Activated CD8-positive, alpha-beta T cell treated with anti-CD3 and anti-CD28 coated beads, Interleukin-2, amount 10 ng/mL, durations not matched to agents 7 days and 5 days (primary cell): ENCODE measurements at places on chromosomes 5 and 9. TPM values are rescaled to one million over a fixed set of nuclear protein-coding genes. Genes with fewer than 3 reads are reported as not detected.

FGF10 gene
- total RNA-seq = not detected

TPPP gene
- not detected for total RNA-seq

- DNase-seq = peak; percentile 9
- no peaks in the 10 kb centered on the region for H3K27me3 ChIP-seq
- no peak overlapping the region for H3K4me3 ChIP-seq
- no peaks in the 10 kb centered on the region for H3K4me1 ChIP-seq
- peaks cover 4% of the 10 kb centered on the region for H3K36me3 ChIP-seq
Measured at GRCh38 chr9:93677641-93678136, 101.3 kb downstream of the PHF2 start.

DNA sequence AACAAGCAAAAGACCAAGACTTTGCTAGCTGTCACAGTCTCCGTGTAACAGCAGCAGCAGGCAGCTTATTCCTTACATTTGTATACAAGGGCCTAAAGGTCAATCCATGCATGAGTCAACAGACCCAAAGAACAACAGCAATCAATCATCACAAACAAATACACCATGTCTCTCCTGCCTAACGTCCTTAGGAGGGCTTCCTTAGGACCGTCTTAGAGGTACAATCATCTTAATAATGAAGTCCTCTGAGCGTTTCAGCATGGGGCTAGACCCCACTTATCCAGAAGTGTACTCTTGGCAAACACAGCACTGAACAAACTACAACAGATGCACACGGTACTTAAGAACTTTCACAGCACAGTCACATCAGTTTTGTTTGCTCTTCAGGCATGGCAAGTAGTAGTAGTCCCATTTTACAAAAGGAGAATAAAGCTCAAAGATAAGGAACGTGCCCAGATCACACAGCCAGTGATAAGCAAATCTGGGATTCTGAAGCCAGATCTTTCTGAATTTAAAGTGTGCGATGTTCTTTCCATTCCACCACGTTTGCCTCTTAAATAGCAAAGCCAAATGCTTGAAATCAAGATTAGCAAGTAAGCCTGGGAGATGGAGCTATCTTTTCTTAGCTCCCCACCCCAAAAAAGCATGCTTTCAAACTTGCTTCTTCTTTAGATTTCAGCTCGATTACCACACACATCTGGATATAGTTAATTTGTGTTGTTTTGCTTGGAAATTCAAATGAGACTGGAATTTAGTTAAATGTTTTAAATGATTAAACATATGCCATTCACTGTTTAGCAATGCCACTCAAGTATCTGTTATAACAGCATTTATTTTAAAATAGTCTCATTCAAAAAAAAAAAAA, 24.2 kb downstream of the PSMB7 start:
- H3K27me3 ChIP-seq = no peaks in the 10 kb centered on the region
- peaks cover 11% of the 10 kb centered on the region for H3K36me3 ChIP-seq
- no peak overlapping the region for H3K27ac ChIP-seq

PIK3R1 gene
- 65.0 TPM for total RNA-seq

DNA sequence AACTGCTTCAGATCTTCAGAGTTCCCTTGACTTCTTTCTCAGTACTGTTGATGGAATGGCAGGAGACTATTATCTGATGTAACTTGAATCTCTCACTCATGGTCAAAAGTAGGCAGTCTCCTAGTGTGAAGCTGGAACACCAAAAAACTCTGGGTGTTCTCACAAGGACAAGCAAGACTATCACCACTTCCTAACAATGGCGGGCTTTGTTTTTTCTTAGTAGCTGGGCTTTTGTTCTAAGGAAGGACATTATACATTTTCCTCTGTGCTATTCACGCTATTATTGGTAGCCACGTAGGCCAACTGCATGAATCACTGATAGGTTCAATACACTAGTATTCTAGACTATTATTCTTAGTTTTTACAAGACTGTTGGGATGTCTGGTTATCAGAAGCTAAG, 67.7 kb upstream of the ATG10 start:
- no peaks in the 10 kb centered on the region for H3K36me3 ChIP-seq
- H3K27me3 ChIP-seq = no peaks in the 10 kb centered on the region
- no peak overlapping the region for H3K4me3 ChIP-seq
- DNase-seq = no peak
- H3K4me1 ChIP-seq = no peaks in the 10 kb centered on the region
- no peak overlapping the region for H3K27ac ChIP-seq

- H3K4me3 ChIP-seq = no peak overlapping the region
- no peak overlapping the region for H3K27ac ChIP-seq
- H3K4me1 ChIP-seq = no peaks in the 10 kb centered on the region
- DNase-seq = no peak
Measured at GRCh38 chr9:2777454-2777853, 60.1 kb downstream of the KCNV2 start.

DNA sequence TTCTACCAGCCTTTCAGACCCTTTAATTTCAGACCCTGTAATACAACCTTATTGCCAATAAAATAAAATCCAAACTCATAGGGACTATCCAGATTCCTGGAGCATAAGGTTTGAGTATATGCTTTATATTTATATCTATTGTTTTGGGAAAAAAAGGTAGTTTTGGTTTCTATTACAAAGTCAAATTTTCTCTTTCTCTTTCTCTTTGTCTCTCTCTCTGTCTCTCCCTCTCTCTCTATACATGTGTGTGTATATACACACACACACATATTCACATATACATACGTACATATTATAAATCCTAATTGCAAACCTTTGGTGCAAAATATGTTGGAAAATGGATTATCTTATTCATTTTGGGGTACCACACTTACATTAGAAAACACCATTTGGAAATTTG, 39.0 kb downstream of the TMEM232 start:
- no peaks in the 10 kb centered on the region for H3K36me3 ChIP-seq
- H3K27me3 ChIP-seq = no peaks in the 10 kb centered on the region
- no peak overlapping the region for H3K27ac ChIP-seq
- no peak for DNase-seq
- peaks cover 11% of the 10 kb centered on the region for H3K4me1 ChIP-seq

DNA sequence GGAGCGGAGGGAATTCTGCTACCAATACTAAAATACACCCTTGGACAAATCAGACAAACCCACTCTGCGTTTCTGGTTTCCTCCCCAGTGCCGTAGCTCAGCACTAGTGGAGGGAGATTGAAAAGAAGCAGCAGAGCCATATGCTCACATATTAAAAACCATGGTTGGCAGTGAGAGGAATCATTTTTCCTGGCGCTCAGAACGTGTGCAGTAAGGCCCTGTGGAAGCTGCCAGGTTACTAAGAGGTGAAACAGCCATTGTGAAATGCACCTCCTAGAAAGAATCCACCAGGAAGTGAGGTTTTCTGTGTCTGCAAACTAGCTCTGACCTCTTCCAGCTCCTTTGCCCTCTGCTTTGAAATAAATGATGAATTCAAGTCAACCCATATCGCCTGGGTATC, 177.2 kb downstream of the ERCC6L2 start:
- peaks cover 2% of the 10 kb centered on the region for H3K27me3 ChIP-seq
- no peak overlapping the region for H3K27ac ChIP-seq
- H3K4me1 ChIP-seq = peaks cover 4% of the 10 kb centered on the region
- H3K4me3 ChIP-seq = no peak overlapping the region
- DNase-seq = no peak

PPP3R2 gene
- total RNA-seq = not detected

DNA sequence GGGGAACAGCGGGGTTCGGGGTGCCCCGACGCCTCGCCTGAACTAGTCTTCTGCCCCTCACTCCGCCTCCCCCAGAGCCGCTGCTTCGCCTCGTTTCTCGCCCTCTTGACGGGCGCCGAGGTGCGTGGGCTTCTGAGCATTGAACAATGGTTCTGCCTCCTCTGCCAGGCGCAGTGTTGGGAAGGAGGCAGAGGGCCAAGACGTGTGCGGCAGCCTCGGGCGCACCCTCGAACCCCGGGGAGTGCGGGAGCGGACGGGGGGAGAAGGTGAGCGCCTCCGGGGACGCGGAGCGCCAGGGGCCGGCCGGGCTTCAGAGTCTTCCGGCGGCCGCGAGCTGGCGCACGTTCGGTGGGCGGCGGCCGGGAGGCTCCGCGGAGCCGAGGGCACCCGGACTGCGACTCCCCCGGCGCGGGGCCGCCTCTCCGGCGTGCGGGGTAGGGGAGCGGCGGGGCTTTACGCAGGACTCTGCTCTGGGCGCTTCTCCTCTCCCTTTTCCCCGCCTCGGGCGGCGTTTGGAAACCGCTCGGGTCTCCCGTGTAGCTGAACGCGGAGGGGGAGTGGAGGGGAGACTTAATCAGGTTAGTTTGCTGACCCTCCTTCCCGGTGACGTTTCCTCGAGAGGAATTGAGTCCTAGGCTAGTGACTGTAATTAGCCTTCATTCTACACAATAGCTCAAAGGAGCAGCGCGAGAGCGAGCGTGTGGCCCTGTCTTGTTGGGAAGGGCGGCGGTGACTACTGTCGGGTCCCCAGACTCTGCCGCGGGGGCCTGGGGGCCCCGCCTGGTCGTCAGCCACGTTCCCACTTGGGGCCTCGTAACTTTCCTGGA, 1.1 kb downstream of the VLDLR start:
- DNase-seq = peak; percentile 25
- peak overlapping the region; percentile 85 for H3K4me3 ChIP-seq
- peaks cover 51% of the 10 kb centered on the region for H3K27me3 ChIP-seq

LHX3 gene
- 0.16 TPM for total RNA-seq

GRCh38 chr5:31173614-31174013, 19.9 kb upstream of the CDH6 start:
- no peaks in the 10 kb centered on the region for H3K27me3 ChIP-seq
- no peaks in the 10 kb centered on the region for H3K36me3 ChIP-seq
- no peak for DNase-seq
- H3K4me1 ChIP-seq = no peaks in the 10 kb centered on the region
- no peak overlapping the region for H3K27ac ChIP-seq
- no peak overlapping the region for H3K4me3 ChIP-seq

S1PR3 gene
- total RNA-seq = not detected

- H3K4me3 ChIP-seq = no peak overlapping the region
- H3K27ac ChIP-seq = no peak overlapping the region
- no peaks in the 10 kb centered on the region for H3K27me3 ChIP-seq
- peaks cover 47% of the 10 kb centered on the region for H3K36me3 ChIP-seq
- H3K4me1 ChIP-seq = no peaks in the 10 kb centered on the region
- no peak for DNase-seq
Measured at GRCh38 chr5:43171926-43172325, 20.1 kb upstream of the NIM1K start.

GRCh38 chr9:7239708-7240107, 481.9 kb downstream of the KDM4C start:
- peaks cover 6% of the 10 kb centered on the region for H3K27me3 ChIP-seq
- peaks cover 11% of the 10 kb centered on the region for H3K4me1 ChIP-seq
- no peak overlapping the region for H3K4me3 ChIP-seq
- H3K36me3 ChIP-seq = no peaks in the 10 kb centered on the region
- no peak overlapping the region for H3K27ac ChIP-seq
- no peak for DNase-seq

DNA sequence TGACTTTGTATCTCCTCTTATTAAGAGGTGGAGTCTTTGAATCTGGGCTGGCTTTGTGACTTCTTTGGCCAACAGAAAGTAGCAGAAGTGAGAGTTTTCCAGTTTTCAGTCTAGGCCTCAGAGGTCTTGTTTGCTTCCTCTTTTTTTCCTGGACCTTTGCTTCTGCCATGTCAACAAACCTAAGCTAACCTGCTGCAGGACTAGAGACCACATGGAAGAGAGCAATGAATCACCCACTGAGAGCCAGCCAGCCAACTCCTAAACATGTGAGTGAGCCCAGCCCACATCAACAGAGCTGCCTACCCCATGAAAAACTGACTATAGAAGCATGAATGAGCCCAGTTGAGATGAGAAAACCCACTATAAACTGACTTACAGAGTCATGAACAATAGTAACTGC, 29.9 kb downstream of the MRPL22 start:
- peaks cover 15% of the 10 kb centered on the region for H3K36me3 ChIP-seq
- H3K27ac ChIP-seq = no peak overlapping the region
- H3K27me3 ChIP-seq = no peaks in the 10 kb centered on the region
- no peak for DNase-seq
- H3K4me3 ChIP-seq = no peak overlapping the region

IL4 gene
- total RNA-seq = not detected

- H3K36me3 ChIP-seq = no peaks in the 10 kb centered on the region
- H3K27me3 ChIP-seq = no peaks in the 10 kb centered on the region
- DNase-seq = no peak
- no peak overlapping the region for H3K27ac ChIP-seq
Measured at GRCh38 chr9:98985596-98985995, 41.9 kb downstream of the COL15A1 start.
